K562 (cell line): ENCODE measurements at places on chromosomes 3 and 15. TPM values are rescaled to one million over a fixed set of nuclear protein-coding genes. Genes with fewer than 3 reads are reported as not detected.

FRMD4B gene
- 0.09 and 0.25 TPM in 2 replicates for total RNA-seq

- DNase-seq, result no peak
- no peaks in the 10 kb centered on the region for H3K36me3 ChIP-seq
- H3K4me1 ChIP-seq, result no peaks in the 10 kb centered on the region
- H3K27ac ChIP-seq, result no peak overlapping the region
These were observed 95.7 kb downstream of the PRICKLE2 start for GRCh38 chr3:64129581-64129980.

NR2F2 gene
- 49.7 and 51.8 TPM in 2 replicates for total RNA-seq

GRCh38 chr15:53522991-53523390, 236.5 kb downstream of the WDR72 start:
- no peak overlapping the region for H3K27ac ChIP-seq
- H3K4me3 ChIP-seq, result no peak overlapping the region
- H3K36me3 ChIP-seq, result no peaks in the 10 kb centered on the region
- DNase-seq, result no peak

LMAN1L gene
- not detected in 2 replicates for total RNA-seq

- DNase-seq, result peak; percentile 63
- no peaks in the 10 kb centered on the region for H3K36me3 ChIP-seq
- H3K27ac ChIP-seq, result no peak overlapping the region; the same call in 2 of the 3 replicates
- peaks cover 32% of the 10 kb centered on the region for H3K4me1 ChIP-seq
These were observed 9.5 kb downstream of the CA12 start for GRCh38 chr15:63372018-63372705.

MRPS25 gene
- 129 and 132 TPM in 2 replicates for total RNA-seq

FBN1 gene
- 0.86 and 1.0 TPM in 2 replicates for total RNA-seq

- no peak overlapping the region for H3K27ac ChIP-seq
- H3K36me3 ChIP-seq, result no peaks in the 10 kb centered on the region
- H3K4me3 ChIP-seq, result no peak overlapping the region
- no peaks in the 10 kb centered on the region for H3K27me3 ChIP-seq
- H3K4me1 ChIP-seq, result peaks cover 23% of the 10 kb centered on the region; the same call in 2 of the 3 replicates
- no peak for DNase-seq
These were observed 34.7 kb upstream of the BDH1 start for GRCh38 chr3:197590313-197590962.

DNA sequence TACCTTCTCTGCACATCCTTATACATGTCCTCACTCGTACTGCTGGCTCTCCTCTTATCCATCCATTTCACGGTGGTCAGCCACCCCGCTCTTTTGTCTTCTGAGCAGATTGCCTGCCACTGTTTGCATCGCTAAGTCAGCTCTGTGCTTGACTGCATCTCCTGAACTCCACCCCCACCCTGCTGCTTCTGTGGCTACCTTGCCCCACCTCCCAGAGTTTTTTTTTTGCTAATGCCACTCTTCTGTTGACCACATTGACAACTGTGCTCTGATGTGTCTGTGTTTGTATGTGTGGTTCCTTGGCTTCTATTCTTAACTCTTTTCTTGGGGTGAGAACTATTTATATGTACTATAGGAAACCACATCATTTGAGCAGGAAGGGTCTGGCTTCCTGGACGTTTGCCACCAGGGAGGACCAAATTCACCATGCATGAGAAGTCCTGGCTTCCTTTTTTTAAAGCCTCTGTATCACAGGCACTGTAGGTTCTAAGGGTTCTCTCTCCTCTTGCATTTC, 12.8 kb upstream of the MTMR10 start:
- no peaks in the 10 kb centered on the region for H3K36me3 ChIP-seq
- peaks cover 32% of the 10 kb centered on the region for H3K27me3 ChIP-seq
- H3K4me1 ChIP-seq, result peaks cover 2% of the 10 kb centered on the region; the same call in 1 of the 3 replicates
- no peak for DNase-seq

- H3K27me3 ChIP-seq, result peaks cover 31% of the 10 kb centered on the region
- no peaks in the 10 kb centered on the region for H3K4me1 ChIP-seq
- no peak for DNase-seq
- no peak overlapping the region for H3K4me3 ChIP-seq
These were observed 145.2 kb downstream of the KLF13 start for GRCh38 chr15:31471731-31472430.

SNTN gene
- total RNA-seq, result not detected in 2 replicates

DNA sequence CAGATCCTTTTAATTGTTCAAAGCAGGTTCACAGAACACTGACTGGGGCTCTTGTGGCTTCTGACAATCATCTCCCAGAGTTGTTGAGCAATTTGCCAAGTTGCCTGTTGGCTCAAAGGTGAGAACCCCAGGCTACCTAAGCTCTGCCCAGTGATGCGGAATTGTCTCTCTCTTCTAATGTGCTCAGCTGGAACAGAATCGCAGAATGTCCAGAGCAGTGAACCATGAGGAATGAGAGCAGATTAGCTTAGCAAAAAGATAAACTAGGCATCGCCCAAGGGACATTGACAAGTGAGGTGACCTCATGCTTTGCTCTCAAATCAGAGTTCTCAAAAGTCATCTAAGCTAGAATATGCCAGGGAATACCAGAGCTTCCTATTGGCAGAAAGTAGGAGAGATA, 148.1 kb downstream of the WDR76 start:
- no peak overlapping the region for H3K27ac ChIP-seq
- H3K4me1 ChIP-seq, result no peaks in the 10 kb centered on the region
- DNase-seq, result no peak

GRCh38 chr3:37309921-37310665, 135.7 kb upstream of the LRRFIP2 start:
- H3K27me3 ChIP-seq, result no peaks in the 10 kb centered on the region
- H3K36me3 ChIP-seq, result peaks cover 67% of the 10 kb centered on the region; the same call in 2 of the 3 replicates
- DNase-seq, result no peak
- no peaks in the 10 kb centered on the region for H3K4me1 ChIP-seq

GRCh38 chr3:171563298-171563697, 103.1 kb upstream of the TNIK start:
- no peaks in the 10 kb centered on the region for H3K36me3 ChIP-seq
- H3K27me3 ChIP-seq, result no peaks in the 10 kb centered on the region
- H3K4me3 ChIP-seq, result no peak overlapping the region
- no peaks in the 10 kb centered on the region for H3K4me1 ChIP-seq
- H3K27ac ChIP-seq, result no peak overlapping the region

DNA sequence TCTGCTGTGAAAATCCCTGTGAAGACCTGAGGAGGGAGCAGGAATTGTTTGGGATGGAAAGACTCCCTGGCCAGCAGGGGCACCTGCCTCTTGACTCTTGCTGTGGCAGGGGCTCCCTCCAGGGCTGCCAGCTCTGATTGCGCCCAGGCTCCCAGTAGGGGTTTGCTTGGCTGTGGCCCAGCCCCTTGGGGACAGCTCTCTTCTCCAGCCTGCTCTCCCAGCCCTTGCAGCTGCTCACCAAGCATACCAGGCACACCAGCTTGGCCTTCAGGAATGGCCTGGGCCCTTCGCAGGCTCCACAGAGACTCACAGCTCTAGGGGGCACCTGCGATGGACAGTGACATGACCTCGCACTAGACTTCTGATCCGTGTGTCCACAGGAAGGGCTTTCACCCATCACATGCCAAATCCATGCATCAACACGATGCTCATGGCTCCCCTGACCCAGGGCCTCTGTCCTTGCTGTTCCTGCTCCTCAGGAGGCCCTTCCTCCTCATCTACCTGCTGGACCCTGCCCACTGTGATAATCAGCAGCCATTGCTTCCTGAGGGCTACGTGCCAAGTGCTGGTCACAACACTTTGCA, 61.8 kb downstream of the SCN5A start:
- peaks cover 41% of the 10 kb centered on the region for H3K27me3 ChIP-seq
- H3K27ac ChIP-seq, result no peak overlapping the region
- no peak for DNase-seq
- no peaks in the 10 kb centered on the region for H3K4me1 ChIP-seq
- H3K4me3 ChIP-seq, result no peak overlapping the region
- H3K36me3 ChIP-seq, result no peaks in the 10 kb centered on the region

ATRIP gene
- total RNA-seq, result 13.9 and 14.1 TPM in 2 replicates

- no peaks in the 10 kb centered on the region; the same call in 2 of the 3 replicates for H3K27me3 ChIP-seq
- H3K4me3 ChIP-seq, result no peak overlapping the region
- DNase-seq, result no peak
These were observed 127.4 kb downstream of the ATP10A start for GRCh38 chr15:25735550-25736384.

DNA sequence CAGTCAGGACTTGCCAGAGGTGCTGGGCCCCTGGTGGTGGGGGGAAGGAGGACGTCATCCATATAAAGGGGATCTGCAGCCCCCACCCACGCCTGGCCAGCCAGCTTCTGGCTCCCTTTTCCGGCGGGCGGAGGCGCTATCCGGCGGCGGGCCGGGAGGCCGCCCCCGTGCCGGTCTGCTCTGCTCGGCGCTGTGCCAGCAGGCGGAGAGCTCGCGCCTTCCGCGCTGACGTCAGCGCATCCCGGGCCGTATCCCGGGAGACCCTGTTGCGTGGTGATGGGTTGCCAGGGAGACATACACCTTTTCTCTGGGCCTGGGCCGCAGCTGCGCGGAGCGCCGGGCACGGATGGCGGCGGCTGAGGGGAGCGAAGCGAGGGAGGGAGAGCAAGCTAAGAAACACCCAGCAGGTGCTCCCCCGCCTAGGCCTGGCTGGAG, 1.1 kb downstream of the FAM131A start:
- H3K4me3 ChIP-seq, result no peak overlapping the region
- H3K36me3 ChIP-seq, result peaks cover 32% of the 10 kb centered on the region
- peaks cover 56% of the 10 kb centered on the region for H3K4me1 ChIP-seq

DNA sequence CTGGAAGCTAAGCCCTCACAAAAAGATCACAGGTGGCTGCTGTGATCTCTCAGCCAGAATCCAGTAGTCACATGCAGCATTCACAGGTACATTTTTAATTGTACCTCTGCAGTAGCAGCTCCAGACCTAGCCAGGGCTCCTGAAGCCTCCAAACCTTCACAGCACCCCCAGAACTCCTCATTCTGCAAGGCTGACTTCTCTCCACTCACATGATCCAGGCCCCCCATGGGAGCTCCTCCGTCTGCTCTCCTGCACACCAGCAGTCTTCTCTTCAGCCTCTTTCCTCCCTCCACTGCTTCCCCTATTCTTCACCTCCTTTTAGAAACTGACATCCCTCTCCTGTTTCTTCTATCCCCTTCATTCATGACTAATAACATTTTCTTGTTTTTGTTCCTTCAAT, 13.2 kb upstream of the CPEB1 start:
- DNase-seq, result no peak
- H3K4me1 ChIP-seq, result no peaks in the 10 kb centered on the region
- H3K4me3 ChIP-seq, result no peak overlapping the region
- no peaks in the 10 kb centered on the region for H3K36me3 ChIP-seq
- no peak overlapping the region for H3K27ac ChIP-seq

DUOXA2 gene
- total RNA-seq, result not detected in 2 replicates

DNA sequence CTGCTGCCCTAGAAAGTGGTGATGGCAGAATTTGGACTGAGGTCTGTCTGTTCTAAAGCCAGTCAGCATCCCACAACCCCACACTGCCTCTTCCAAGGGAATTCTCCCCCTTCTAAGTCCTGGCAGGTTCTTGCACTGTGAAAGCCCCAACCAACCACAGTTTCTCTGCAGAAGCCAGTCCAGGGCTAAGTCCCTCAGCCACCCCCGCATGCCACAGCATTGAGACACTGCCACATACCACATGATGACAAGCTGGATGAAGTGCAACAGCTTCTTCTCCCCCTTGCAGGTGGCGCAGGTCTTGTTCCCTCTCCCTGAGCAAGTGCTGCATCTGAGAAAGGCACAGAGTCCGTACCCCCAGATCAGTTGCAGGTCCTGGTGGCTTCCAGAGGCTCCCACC, 18.6 kb downstream of the SSUH2 start:
- DNase-seq, result no peak
- no peaks in the 10 kb centered on the region for H3K36me3 ChIP-seq
- H3K4me1 ChIP-seq, result peaks cover 15% of the 10 kb centered on the region

DNA sequence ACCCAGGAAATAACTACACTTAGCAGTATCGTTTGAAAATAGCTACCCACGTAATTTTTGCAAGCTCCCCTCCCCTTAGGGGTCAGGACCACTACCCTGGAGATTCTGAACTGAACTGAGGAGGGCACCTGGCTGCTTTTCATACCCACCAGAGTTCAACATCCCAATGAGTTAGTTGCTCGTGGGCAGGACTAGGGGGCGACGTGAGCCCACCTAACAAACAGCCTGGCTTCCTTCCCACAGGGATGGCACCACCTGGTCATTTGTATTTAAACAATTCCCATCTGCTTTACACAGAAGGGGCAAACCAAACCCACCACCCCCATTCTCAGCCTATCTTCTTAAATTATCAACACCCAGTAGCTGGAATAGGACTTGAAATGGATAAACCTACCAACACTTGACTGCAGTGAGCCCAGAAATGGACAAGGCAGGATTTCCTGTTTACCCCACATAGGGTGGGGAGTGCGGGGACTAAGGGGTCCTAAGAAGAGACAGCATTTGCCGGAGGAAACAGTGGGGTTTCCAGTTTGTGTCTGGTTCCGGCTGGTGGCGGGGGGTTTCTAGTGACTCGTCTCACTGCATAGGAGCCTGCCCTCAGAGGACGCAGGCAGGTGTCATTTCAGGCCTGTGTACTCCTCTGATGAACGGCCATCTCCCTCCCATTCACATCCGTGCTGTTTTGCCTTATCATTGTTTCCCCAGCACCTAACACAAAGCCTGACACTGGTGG, 11.6 kb upstream of the VGLL4 start:
- H3K4me3 ChIP-seq, result no peak overlapping the region
- no peak for DNase-seq
- H3K27ac ChIP-seq, result no peak overlapping the region
- peaks cover 38% of the 10 kb centered on the region for H3K27me3 ChIP-seq
- H3K36me3 ChIP-seq, result no peaks in the 10 kb centered on the region
- no peaks in the 10 kb centered on the region for H3K4me1 ChIP-seq

GOLGA6L9 gene
- total RNA-seq, result 2.6 and 3.2 TPM in 2 replicates

DNA sequence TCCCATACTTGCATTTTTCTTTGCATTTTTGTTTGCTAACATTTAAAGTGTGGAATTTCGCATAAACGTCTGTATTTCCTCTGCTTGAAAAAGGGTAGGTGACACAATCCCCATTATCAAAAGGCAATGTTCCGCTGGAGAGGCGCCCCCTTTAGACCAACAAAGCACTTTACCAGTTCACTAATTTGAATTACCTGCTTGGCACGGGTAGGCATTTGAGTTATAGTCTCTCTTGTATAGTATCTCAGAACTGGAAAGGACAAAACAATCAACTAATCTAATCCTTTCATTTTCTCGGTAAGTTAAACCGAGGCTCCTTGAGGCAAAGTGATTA, 775 bp upstream of the CCDC39 start:
- no peak overlapping the region for H3K27ac ChIP-seq
- H3K36me3 ChIP-seq, result no peaks in the 10 kb centered on the region
- peaks cover 9% of the 10 kb centered on the region for H3K4me1 ChIP-seq
- DNase-seq, result no peak
- no peaks in the 10 kb centered on the region for H3K27me3 ChIP-seq

GRCh38 chr15:38054488-38054887, 120.0 kb downstream of the TMCO5A start:
- no peak for DNase-seq
- peaks cover 5% of the 10 kb centered on the region; the same call in 1 of the 2 replicates for H3K27me3 ChIP-seq
- no peak overlapping the region for H3K27ac ChIP-seq
- no peaks in the 10 kb centered on the region for H3K4me1 ChIP-seq
- H3K36me3 ChIP-seq, result no peaks in the 10 kb centered on the region
- no peak overlapping the region for H3K4me3 ChIP-seq
